ENCODE measurements at places on chromosomes 3 and 15. TPM values are rescaled to one million over a fixed set of nuclear protein-coding genes. Genes with fewer than 3 reads are reported as not detected.

DNA sequence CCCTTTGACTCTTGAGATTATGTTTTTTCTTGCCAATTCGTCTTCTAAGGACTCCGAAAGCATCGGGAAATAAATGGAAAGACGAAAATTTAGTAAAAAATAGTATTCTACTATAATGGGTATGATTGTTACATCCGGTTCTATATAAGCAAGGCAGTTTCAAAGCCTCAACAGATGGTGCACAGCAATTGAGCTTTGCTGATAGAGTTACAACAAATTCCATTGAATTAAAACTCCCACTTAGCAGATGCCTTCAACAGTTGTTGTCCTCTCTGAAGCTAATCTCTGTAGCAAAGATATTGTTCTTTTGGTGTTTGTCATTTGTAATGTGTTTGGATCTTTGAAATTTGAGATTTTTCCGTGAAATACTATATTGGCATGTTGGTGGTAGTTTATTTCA lies 16.1 kb upstream of the GHSR start:
- peaks cover 11% of the 10 kb centered on the region for H3K4me1 ChIP-seq
- H3K4me3 ChIP-seq, result no peak overlapping the region
- no peaks in the 10 kb centered on the region for H3K36me3 ChIP-seq
- no peak overlapping the region for H3K27ac ChIP-seq
- DNase-seq, result no peak

TMEM207 gene
- total RNA-seq, result not detected

DNA sequence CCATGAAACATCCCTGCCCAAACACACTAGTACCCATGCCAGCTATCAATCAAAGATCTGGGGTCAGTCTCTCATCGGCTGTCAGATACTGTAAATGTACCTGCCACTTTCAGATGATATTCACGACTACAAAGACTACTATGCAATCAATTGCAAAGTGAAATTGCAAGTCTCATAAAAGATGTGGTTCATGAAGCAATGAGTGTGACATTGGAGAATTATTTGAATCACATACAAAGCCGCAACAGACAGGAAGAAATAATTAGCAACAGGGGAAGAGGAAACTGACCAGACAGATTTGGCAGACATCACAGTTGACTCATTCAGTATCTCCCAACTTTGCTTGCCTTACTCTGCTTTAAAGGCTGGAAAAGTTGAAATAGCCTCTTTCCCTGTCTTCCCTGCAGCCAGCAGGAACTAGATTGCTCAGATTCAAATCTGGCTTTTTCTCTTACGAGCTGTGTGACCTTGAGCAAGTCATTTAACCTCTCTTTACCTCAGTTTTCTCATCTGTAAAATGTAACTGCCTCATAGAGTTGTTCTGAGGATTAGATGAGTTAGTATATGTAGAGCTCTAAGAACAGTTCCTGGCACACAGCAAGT lies 95.7 kb upstream of the C3orf80 start:
- H3K4me3 ChIP-seq, result no peak overlapping the region
- H3K27me3 ChIP-seq, result peaks cover 8% of the 10 kb centered on the region
- no peak for DNase-seq

C3orf62 gene
- total RNA-seq, result 8.0 TPM

DNA sequence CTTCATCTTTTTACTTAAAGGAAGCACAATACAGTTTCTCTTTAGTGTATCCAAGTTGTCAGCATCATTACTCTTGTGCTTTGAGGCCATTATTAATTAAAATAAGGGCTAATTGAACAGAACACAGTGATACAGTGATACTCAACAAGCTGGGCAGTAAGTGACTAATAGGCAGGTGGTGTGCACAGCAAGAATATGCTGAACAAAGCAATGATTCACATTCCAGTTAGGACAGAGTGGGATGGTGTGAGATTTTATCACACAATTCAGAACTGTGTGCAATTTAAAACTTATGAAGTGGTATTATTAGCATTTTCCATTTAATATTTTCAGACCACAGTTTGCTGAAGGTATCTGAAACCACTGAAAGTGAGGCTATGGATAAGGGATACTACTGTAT lies 116.9 kb downstream of the PLOD2 start:
- H3K36me3 ChIP-seq, result no peaks in the 10 kb centered on the region
- DNase-seq, result no peak
- no peaks in the 10 kb centered on the region for H3K4me1 ChIP-seq
- H3K27me3 ChIP-seq, result no peaks in the 10 kb centered on the region
- no peak overlapping the region for H3K4me3 ChIP-seq
- no peak overlapping the region for H3K27ac ChIP-seq

DNA sequence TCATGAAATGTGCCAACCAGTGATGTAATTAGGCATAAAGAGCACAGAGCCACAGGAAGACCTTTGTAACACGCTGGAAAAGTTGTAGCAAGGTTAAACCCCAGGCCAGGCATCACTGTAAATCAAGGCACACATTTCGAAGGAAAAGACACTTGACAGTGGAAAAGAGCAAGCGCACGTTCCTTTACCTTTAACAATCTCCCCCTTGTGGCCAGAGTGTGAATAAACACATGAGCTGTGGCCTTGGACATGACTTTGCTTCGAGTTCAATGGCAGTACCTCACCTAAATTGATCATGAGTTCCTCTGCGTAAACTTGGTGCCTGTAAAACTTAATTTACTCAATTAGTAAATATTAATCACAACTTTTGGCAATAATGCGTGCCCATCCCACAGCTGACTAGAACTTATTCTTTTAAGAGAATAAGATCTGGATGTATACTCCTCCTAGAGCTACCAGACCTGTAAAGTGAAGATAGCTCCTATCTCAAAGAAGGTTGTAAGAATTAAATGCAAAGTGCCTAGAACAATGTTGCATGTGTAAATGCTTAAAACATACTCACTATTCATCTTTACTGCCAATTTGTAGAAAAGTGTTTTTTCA lies 757.0 kb upstream of the NECTIN3 start:
- no peak overlapping the region for H3K27ac ChIP-seq
- peak; percentile 86 for DNase-seq
- no peak overlapping the region for H3K4me3 ChIP-seq
- no peaks in the 10 kb centered on the region for H3K36me3 ChIP-seq

STIMATE gene
- 18.6 TPM for total RNA-seq

DNA sequence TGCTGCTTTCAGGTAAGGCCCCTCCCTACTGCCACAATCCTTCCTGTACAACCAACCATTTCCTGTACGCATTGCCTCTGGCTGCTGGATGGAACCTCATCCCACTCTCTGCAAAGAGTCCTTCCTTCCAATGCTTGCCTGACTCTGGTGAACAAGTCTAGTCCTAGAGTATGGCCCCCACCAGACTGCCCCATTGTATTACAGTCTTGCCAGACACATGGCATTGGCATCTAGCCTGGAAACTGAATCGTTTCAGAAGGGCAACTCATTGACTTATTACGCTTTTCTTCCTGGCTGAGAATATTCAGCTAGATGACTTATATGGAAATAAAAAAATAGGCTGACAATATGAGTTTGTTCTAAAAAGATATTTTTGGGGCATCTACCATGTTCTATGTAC lies 170.3 kb downstream of the SUCLG2 start:
- no peaks in the 10 kb centered on the region for H3K27me3 ChIP-seq
- DNase-seq, result no peak
- no peak overlapping the region for H3K27ac ChIP-seq
- no peak overlapping the region for H3K4me3 ChIP-seq
- H3K4me1 ChIP-seq, result peaks cover 8% of the 10 kb centered on the region
- H3K36me3 ChIP-seq, result peaks cover 39% of the 10 kb centered on the region

DNA sequence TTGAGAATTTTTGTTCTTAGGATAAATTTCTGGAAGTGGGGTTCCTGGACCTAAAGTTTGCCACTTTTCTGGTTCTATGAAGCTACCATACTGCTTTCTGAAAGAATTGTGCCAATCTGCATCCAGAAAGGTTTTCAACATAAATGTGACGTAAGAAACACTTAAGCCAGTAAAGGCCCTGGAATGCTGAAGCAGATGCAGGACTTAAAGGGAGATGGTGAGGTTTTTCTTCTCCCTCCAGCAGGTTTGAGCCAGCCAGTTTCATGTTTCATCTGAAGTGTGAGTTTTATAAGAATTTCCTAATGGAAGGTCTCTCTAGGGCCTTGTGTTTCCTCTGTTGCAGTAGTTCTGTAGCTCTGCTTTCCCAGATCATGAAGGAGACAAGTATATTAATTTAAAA lies 33.1 kb downstream of the ZNF592 start:
- DNase-seq, result no peak
- no peak overlapping the region for H3K27ac ChIP-seq
- H3K27me3 ChIP-seq, result no peaks in the 10 kb centered on the region
- peaks cover 48% of the 10 kb centered on the region for H3K36me3 ChIP-seq

Measured in activated CD4-positive, alpha-beta T cell treated with anti-CD3 and anti-CD28 coated beads, Interleukin-2, amount 10 ng/mL, durations not matched to agents 24 days and 14 days (primary cell).